Right cardiac atrium (tissue), 5 donors: ENCODE measurements at places on chromosomes 4 and X.

DNA sequence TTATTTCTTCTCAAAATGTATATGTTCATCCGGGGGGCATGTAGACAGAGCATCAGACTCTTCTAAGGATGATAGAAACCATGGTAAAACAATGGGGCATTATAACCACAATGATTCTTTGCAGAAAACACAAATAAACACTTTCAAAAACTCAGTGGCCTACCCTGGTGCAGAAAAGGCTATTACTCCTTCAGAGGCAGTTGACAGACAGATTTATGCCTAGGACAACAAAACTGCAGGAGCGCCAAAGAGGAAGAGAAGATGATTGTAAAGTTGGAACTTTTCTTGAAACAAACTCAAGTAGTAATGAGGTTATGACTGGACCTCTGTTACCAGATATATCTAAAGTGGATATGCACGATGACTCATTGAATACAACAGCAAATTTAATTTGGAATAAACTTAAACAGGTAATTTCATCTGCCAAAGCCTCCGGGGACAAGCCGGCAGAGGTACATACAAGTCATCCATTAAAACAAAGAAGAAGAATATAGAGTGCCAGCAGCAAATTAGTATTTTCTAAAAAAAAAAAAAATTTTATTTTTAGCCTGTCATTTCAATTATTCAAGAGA is 1068.4 kb upstream of the INTU start:
- no peak for DNase-seq

- no peak for DNase-seq
Measured at GRCh38 chrX:31858915-31859314, 787.1 kb upstream of the FTHL17 start.

GRCh38 chr4:110003401-110004187 is 90.9 kb downstream of the EGF start:
- no peak for DNase-seq

- no peak for DNase-seq
Measured at GRCh38 chrX:75131973-75132627, 24.0 kb downstream of the ABCB7 start.

GRCh38 chrX:101484135-101484534 is 1.1 kb upstream of the ARMCX4 start:
- DNase-seq: no peak

- no peak for DNase-seq
Measured at GRCh38 chr4:40763228-40763716, 13.5 kb downstream of the NSUN7 start.

- DNase-seq: no peak
Measured at GRCh38 chr4:98195005-98195404, 51.7 kb upstream of the STPG2 start.

DNA sequence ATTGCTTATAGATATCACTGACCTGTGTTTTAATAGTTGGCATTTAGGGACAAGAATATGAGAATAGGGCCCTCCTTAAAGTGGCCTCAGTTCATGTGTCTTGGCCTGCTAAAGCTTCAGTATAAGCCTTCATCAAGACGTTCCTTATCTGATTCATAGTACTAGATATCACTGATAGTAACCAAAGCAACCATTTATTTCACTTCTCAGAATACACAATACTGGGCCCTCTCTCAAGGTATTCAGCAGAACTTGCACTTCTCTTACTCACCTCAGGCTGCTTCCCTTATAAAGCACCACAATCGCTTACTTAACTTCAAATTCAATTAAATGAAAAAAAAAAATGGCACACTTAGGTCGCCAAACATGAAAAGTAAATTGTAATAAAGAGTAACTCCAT is 259.4 kb upstream of the PCDH7 start:
- no peak for DNase-seq

DNA sequence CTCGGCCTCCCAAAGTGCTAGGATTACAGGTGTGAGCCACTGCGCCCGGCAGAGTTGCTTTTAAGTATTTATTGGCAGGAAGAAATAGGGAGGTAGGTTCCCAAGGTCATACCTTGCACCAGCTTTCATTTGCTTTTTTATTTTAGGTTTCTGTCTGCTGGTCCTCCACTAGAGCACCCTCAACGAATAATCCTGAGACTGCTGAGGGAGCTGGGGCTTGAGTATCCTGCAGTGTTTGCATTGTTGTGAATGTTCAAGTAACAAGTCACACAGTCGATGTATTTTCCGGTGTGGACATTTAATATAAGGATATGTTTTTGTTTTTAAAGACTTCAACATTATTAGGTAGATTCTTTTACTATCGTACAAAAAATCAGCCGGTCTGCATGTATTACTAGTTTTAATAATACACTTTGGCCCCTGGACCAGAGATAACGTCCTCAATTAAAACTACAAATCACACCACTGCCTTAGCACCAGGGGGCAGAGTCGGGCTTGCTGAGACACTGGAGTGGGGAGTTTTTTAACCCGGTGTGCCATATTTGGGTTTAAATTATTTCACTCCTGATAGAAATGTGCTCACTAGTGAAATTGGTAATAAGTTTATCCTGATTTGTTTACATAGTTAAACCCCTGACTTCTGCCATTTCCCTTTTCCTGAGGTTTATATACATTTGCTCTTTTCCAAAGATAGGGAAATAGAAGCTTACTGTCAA is 11.6 kb downstream of the SMIM20 start:
- DNase-seq: peak; percentile 76

DNA sequence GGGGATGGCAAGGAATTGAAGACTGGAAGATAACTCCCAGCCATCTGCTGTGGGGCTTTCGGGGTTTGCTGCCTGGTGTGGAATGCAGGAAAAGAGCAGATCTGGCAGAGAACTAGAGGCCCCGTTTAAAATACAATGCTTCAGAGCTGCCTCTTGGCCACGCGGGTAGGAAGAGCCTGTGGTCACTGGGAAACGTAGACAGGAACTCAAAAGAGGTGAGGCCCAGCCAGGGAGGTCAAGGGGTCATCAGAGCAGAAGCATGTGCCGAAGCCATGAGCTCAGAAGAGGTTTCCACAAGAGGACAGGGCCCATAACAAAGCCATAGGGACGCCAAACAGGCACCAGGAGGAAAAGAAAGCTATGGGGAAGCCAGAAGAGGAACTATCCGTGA is 14.5 kb upstream of the STS start:
- DNase-seq: peak; percentile 76

GRCh38 chrX:150569155-150569477 is 695 bp downstream of the MTM1 start:
- DNase-seq: peak; percentile 27

- DNase-seq: no peak
Measured at GRCh38 chr4:123503698-123504363, 107.2 kb downstream of the SPRY1 start.

- DNase-seq: no peak
Measured at GRCh38 chrX:22430701-22431100, 158.0 kb downstream of the CBLL2 start.

GRCh38 chrX:85012098-85012497 is 8.4 kb downstream of the APOOL start:
- no peak for DNase-seq

GRCh38 chrX:69538321-69538876 is 34.3 kb downstream of the NALF2 start:
- peak; percentile 92 for DNase-seq

- DNase-seq: no peak
Measured at GRCh38 chrX:35841872-35842271, 43.7 kb downstream of the MAGEB16 start.

DNA sequence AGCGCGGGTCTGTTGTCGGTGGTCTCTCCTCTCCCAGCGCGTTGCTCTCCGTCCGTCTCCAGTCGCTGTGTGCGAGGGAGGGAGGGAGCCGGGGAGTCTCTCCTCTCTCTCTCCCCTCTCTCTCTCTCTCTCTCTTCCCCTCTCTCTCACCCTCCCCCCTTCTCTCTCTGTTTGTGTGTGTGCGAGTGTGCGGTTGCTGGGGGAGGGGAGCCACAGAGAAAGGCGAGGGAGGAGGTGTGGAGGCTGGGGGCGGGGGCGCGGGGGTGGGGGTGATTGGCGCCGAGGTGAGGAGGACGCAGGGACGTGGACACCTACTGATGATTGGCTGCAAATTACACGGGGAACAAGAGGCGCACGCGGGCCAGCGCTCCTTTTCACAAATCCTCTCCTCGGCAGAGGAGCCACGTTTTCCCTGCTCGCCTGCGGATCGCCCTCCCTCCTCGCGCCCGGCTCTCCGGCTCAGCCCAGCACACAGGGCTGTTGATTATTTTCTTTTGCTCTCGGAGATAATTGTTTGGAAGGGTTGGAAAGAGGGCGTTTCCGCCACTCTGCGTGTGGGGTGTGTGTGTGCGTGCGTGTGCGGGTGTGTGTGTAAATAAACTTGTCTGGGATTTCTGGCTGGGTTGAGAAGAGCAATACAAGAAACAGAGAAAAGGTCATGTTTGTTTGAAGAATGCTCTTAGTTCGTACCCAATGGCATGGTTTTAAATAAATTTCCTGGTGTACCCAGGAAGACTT is at the start of gene CXXC4:
CXXC4 (minus strand) TSS at position 73 of the 738 bp plus-strand sequence. CDS start 3,092 bp downstream, outside the sequence.
- DNase-seq: peak; percentile 86

- DNase-seq: no peak
Measured at GRCh38 chr4:64144994-64145393, 264.3 kb downstream of the TECRL start.

- no peak for DNase-seq
Measured at GRCh38 chr4:2849267-2850152, 5.9 kb downstream of the ADD1 start.

DNA sequence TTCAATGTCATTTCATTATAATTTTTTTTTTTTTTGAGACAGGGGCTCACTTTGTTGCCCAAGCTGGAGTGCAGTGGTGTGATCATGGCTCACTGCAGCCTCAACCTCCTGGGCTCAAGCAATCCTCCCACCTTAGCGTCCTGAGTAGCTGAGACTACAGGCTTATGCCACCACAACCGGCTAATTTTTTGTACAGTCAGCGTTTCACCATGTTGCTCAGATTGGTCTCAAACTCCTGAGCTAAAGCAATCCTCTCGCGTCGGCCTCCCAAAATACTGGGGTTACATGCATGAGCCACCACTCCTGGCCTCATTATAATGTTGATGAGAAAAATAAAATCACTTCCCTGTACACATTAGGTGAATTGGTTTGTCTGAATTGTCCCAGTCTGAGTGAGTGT is 16.9 kb downstream of the TAF7L start:
- DNase-seq: no peak

DNA sequence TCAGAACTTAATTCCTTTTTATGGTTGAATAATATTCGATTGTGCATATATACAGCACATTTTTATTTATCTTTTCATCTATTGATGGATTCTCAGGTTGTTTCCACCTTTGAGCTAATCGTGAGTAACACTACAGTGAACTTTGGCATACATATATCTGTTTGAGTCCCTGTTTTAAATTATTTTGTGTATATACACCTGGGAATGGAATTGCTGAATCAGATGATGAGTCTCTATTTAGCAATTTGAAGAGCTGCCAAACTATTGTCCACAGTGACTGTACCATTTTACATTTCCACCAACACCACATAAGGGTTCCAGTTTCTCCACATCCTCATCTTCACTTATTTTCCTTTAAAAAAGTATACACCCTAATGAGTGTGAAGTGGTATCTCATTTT is 166.2 kb upstream of the FGF13 start:
- no peak for DNase-seq

GRCh38 chrX:84340968-84341367 is 153.0 kb upstream of the RPS6KA6 start:
- DNase-seq: no peak

GRCh38 chrX:152893980-152894610 is 3.8 kb upstream of the ZNF185 start:
- peak; percentile 14 for DNase-seq

DNA sequence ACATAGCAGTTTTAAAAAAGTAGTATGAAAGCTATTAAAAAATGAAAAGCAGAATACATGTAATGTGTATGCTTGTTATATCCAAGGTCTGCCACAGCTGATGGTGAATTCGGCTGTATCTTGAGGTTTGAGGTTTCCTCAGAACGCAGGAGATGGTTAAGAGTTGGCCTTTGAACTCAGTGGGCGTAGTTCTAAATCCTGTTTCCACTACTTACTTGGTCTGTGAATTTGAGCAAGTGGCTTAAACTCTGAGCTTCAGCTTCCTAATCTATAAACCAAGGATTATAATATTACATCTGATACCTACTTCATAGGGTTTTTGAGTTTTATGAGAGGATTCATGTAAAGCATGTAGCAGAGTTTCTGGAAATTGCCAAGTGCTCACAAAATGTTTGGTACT is 125.2 kb downstream of the STIM2 start:
- no peak for DNase-seq

- no peak for DNase-seq
Measured at GRCh38 chr4:156934259-156934635, 37.4 kb downstream of the PDGFC start.

DNA sequence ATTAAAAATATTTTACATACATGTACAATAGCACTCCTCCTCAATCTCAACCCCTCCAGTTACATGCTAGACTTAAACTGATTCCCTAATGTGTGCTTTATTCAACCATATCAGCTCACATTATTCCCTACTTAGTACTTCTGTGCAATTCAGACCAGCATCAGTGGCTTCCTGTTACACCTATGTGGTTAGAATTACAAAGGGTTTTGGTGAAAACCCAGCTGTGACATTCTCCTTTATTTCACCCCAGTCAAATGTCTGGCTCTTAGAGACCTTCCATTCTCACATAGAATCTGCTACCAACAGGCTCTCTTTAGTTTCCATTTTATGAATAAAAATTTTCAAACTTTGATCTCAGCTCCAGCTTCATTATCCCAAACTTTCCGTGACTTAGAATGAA is 85.2 kb upstream of the SLC7A11 start:
- DNase-seq: no peak

DNA sequence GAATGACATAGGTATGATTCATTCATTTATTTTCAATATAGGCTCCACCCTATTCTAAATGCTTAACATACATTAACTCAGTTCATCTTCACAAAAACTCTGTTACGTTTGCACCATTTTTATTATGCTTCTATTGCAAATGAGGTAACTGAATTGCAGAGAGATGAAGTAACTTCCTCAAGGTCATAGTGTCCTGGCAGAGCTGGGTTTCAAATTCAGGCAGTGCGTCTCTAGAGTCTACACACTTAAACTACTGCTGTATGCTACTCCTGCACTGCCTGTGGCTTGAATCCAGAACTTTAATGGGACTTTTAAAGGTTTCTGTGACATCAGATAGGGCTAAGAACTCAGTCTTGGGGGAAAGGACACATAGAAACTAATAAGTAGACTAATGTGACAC is 413.4 kb downstream of the UBE2NL start:
- DNase-seq: no peak

GRCh38 chrX:21678048-21678612 is 20.0 kb upstream of the KLHL34 start:
- no peak for DNase-seq

DNA sequence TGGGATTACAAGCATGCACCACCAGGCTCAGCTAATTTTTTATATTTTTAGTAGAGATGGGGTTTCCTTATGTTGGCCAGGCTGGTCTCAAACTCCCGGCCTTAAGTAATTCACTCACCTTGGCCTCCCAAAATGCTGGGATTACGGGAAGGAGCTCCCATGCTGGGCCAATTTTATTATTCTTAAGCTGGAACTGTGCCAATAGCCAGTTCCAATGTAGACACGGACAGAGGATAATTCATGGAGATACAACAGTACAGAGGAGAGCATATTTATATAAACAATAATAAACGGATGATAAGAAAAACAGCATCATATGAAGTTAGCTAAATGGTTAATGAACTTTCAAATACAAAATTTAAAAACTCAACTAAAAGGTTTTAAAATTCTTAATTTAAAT is 87.8 kb downstream of the PPA2 start:
- DNase-seq: no peak
